Activated T-cell treated with anti-CD3 and anti-CD28 coated beads for 48 hours (primary cell): ENCODE measurements at places on chromosomes 7 and 10.

- DNase-seq, result no peak
Measured at GRCh38 chr7:44366986-44367385, 41.6 kb upstream of the CAMK2B start.

DNA sequence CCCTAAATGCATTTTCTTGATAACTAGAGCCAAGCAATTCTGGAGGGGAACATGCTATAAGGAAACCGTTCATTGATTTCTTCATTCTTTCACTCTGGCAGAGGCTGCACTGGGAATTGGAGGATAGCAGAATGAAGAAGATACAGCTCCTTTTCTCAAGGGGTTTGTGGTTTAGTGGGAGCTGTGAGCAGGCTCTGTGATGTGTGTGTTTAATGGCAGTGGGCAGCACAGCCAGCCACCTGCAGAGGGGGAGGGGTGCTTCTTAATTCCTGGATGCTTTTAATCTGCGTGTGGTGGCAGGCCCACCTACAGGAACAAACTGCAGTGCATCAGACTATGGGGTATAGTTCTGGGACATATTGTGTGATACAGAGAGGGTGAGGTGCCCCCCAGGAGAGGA, 31.9 kb downstream of the RPS24 start:
- no peak for DNase-seq

GRCh38 chr10:133286366-133286765, 9.7 kb upstream of the ADAM8 start:
- DNase-seq, result no peak

DNA sequence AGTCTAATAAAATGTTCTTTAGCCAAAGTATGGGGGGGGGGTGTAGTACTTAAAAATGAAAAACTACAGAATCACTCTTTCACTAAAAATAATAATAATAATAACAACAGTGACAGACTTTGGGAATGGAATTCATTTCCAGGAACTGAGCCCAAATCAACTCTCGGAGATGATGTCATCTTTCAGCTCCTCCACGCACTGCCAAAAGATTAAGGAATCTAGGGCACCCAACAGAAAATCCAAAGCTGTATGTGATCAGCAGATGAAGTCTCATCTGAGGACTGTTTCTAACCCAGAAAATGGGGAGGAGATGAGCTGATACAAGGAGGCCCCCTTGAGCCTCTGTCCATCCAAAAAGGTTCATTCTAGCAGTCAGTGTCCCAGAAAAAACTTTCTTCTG, 54.5 kb downstream of the GRB10 start:
- DNase-seq, result no peak

GRCh38 chr10:110203500-110204455, 3.6 kb upstream of the MXI1 start:
- DNase-seq, result no peak

DNA sequence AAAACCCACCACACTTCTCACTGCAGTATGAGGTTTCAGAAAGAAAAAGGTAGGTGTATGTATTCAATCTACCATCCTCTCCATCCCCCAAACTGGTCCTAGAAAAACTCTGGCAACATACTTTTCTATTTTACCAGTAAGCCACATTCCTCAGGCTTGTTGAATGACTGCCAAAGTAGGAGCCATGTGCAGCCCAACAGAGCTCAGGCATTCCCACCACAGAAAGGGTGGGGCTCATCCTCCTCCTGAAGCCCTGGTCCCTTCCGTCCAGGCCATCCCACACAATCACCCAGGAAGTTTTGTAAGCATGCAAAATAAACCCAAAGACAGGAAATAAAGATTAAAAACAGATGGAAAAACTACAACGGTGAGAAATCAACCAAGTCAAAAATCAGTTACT, 57.2 kb downstream of the MAD1L1 start:
- no peak for DNase-seq

DNA sequence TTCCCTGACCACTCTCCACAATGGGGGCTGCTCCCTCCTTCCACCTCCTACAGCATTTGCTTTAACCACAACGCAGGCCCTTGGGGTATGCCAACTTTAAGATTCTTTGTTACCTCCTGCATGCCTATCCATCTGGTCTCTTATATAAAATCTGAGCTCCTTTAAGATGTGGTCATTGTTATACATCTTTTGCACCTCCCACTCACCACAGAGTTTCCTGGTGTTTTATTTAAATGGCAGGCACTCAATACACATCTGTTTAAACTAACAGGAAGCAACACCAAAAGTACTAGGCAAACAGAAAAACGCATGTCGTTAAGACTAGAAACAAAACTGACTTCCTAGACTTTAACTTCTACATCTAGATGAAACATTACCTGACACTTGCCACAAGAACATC, 36.3 kb downstream of the SLC25A13 start:
- no peak for DNase-seq

GRCh38 chr10:111705021-111705420, 478.5 kb downstream of the GPAM start:
- no peak for DNase-seq

- no peak for DNase-seq
Measured at GRCh38 chr7:51219261-51219988, 97.2 kb downstream of the COBL start.

DNA sequence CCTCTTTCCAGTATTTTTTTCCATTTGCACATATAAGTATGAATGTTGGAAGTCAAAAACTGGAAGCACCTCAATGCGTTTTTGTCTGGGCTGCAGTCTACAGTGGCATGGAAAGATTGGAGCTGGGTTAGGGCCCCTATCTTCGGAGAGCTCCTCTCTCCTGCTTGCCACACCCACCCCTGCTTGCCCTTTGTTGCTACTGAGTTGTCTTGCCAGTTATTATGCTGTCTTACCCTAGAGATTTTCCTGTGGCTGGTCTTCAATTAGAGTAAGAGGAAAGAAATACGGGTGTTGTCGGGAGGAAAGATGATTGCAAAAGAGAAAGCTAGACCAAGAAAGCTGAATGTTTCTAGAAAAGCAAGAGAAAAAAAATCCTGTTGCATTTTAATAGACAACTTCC, 228.9 kb upstream of the CELF2 start:
- DNase-seq, result no peak

- no peak for DNase-seq
Measured at GRCh38 chr10:88028072-88028471, 164.6 kb downstream of the PTEN start.

GRCh38 chr7:747186-747585, 20.1 kb upstream of the PRKAR1B start:
- DNase-seq, result no peak

- no peak for DNase-seq
Measured at GRCh38 chr10:17019696-17020095, 109.9 kb downstream of the CUBN start.

- DNase-seq, result no peak
Measured at GRCh38 chr10:19839090-19839489, 22.9 kb downstream of the PLXDC2 start.

GRCh38 chr10:132724446-132724845, 61.5 kb downstream of the NKX6-2 start:
- no peak for DNase-seq

DNA sequence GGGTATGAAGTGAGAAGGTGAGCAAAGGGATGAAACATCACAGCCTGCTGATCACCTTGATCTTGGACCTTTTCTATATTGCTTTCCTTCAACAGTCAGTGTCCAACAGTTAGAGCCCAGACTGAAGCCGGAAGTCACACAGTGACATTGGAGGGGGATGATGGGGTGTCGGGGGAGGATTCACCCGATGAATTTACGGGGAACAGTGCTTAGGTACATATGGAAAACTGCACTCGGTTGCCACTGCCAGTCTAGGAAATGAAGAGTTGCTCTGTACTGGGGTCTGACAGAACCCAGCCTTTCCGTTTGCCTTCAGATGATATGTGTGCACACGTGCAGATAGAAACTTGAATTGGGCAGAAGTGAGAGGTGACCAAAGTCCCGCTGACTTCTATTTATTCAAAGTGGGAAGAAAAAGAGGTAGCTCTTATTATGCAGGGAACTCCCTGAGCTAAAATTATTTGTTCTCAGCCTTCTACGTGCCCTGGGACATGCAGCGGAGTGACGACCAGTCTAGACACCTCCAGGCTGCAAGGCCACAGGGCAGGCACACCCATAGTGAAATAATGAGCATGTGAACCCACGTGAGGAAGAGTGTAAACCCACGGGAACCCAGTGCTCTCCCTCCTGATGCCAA, 107.2 kb upstream of the INHBA start:
- no peak for DNase-seq

DNA sequence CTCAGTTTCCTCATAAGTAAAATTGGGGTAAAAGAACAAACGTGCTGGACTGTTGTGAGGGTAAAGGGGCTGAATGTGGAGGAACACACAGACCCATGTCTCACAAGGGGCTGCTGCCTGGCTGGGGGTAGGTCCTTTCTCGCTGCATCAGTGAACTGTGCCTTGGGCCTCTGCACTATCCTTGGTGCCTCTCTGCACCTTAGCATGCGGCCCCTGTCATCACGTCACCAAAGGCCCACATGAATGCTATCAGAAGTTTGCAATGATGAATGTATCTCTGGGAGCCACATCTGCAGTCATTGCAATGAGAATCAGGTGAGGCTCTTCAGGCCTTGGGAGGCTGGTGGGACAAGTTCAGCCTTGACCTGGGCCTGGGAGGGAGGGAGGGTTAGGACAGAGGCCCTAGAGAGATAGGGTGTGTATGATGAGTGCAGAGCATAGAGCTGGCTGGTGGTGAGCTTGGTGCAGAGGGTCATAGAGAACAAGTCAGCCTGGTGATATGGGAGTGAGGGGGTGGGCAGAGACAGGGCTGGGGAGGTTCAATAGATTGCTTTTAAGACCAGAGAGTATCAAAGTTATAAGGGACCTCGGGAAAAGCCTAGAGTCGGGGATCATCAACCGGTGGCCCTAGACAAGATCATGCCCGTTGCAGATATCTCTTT, 308.4 kb downstream of the RPS24 start:
- no peak for DNase-seq

- DNase-seq, result no peak
Measured at GRCh38 chr7:1377111-1377909, 82.0 kb downstream of the MICALL2 start.

DNA sequence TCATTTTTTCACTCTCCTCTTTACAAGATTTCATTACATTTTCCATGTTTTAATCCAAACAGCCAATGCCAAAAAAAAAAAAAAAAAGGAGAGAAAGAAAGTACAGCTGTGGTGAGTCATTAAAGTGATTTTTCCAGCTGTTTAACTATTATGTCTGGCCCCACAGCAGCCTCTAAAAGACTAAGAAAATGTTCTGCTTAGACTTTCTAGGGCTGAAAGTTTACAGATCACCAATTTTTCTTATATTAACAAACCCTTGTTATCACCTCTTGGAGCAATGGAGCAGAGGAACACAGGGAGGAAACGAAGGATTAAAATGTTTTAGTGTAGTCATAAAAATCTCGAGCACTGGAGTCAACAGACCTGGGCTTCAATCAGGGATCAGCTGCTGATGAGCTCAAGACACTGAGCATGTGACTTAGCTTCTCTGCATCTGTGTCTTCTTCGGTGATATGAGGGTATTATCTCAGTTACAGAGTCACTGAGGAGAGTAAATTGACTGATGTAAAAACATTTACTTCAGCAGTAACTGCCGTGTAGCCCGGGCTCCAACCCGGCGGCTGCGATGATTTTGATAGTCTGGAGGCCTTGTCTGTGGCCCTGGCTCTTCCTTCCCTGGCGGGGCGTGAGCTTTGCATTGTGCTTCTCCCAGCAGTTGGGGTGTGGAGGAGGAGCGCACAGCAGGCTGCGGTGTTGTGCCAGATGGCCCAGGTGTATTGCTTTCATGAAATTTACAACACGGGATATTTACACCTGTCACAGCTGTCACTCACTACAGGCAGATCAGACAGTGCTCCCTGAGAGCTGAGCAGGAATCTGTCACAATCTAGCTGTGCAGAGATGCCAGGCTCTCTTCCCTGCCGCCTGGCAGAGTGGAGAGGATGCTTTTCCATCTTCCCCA, 298.3 kb upstream of the FZD8 start:
- DNase-seq, result no peak

GRCh38 chr7:2601907-2602306, 29.9 kb upstream of the TTYH3 start:
- DNase-seq, result no peak

DNA sequence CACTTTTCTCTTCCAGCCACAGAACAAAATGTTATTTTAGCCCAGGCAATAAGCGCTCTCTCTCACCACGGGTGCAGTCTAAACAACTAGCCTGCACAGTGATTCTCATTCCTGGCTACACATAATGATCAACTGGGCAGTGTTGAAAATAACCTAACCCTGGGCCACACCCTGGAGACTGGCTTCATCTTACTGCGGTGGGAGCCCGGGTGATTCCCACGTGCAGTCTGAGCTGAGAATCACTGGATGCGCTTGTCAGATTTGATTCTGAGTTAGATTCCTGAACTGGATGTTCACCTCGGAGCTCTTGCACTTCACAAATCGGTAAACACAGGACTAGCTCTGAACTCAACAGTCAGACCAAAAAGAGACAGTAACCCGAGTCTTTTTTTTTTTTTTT, 14.9 kb downstream of the ZC3HAV1 start:
- DNase-seq, result no peak

- no peak for DNase-seq
Measured at GRCh38 chr10:70782086-70782745, 3.0 kb downstream of the TBATA start.

- no peak for DNase-seq
Measured at GRCh38 chr7:913736-914520, 37.6 kb downstream of the GET4 start.

DNA sequence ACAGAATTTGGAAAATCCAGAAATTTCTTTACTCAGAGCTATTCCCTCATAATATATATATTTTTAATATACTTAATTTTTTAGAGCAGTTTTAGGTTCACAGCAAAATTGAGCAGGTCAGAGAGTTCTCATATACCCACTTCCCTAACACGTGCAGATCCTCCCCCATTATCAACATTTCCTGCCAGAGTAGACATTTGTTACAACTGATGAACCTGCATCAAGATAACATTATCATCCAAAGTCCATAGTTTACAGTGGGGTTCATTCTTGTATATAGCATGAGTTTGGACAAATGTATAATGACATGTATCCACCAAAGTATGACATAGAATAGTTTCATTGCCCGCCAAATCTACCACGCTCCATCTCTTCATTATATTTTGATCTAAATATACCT, 170.0 kb downstream of the PTEN start:
- no peak for DNase-seq

DNA sequence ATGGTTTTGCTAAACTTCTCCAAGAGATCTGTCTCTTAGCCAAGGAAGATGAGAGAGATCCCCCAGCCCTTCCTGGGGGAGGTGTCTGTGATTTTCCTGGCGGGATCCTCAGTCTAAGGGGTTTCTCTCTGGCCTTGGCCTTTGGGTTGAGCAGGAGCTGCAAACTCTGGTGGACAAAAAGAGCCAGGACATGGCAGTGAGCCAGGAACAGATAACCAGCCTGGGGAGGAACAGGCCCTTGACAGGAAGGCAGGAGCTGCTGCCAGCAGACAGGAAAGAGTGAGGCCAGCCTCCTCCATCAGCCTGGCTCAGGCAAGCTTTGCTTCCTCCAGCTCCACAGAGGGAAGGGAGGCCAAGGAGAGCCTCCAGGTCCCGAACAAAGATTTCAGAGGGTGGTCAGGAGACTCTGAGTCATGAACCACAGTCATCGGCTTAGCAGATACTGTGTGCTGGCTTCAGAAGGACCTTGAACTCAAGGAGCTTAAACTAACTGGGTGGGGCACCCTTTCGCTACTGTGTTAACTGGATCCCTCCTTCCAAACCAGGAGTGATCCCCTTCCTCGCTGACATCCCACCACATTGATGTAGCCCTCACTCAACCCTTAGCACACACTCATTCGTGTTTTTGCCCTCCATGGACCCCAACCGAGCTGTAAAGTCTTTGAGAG, 34.7 kb downstream of the DDIT4 start:
- no peak for DNase-seq

GRCh38 chr10:31457858-31458257, 138.8 kb downstream of the ZEB1 start:
- no peak for DNase-seq

- no peak for DNase-seq
Measured at GRCh38 chr7:99102361-99102760, 41.5 kb downstream of the SMURF1 start.
